Stimulated activated CD8-positive, alpha-beta memory T cell treated with anti-CD3 and anti-CD28 coated beads, Interleukin-4, amount 100 ng/mL, for 4 hours (primary cell): ENCODE measurements at places on chromosomes 4 and X.

GRCh38 chr4:149121023-149121404 is 678.8 kb upstream of the NR3C2 start:
- no peak for DNase-seq

DNA sequence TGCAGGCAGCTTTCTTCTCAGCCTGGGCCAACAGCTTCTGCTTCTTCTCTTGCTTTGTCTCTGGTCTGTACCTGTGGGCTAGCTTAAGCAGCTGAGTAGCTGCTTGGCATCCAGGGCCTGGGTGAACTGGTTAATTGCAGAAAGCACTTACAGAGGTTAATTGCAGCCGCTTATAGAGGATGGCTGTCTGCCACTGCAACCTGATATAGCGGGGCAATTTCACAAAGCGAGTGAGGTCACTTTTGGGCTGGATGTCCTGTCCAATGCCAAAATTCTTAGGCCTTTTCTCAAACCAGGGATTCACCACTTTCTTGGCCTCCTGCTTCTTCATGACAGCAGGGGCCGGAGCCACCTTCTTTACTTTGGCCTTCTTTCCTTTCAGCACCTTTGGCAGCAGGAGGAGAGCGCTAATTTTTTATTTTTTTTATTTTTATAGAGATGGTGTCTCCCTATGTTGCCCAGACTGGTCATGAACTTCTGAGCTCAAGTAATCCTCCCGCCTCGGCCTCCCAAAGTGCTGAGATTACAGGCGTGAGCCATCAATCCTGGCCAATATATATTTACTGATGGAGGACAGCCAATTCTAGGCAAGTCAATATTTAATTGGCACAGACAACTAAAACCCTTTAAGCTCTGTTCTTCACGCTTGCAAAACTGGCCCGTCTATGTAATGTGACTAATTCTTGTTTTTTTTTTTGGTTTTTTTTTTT is 61.0 kb downstream of the ENOPH1 start:
- no peak for DNase-seq

GRCh38 chr4:180937083-180937482 is 1306.1 kb upstream of the TENM3 start:
- no peak for DNase-seq

DNA sequence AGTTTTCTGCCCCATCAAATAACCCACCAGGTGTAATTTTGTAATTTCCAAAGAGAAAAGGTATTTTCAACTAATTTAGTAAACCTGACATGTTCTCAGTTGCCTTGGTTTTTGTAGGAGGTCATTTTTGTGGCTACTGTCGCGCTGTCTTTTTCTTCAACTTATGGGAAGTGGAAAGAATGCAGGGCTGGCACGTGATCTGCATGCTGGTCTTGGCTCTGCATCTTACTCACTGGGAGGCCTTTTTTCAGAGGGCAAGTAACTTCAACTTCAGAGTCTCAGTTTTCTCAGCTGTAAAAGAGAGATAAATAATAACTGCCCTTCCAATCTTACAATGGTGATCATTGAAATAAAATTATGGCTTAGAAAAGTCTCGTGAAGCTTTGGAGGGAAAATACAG is 109.9 kb upstream of the SMIM10 start:
- DNase-seq = no peak

DNA sequence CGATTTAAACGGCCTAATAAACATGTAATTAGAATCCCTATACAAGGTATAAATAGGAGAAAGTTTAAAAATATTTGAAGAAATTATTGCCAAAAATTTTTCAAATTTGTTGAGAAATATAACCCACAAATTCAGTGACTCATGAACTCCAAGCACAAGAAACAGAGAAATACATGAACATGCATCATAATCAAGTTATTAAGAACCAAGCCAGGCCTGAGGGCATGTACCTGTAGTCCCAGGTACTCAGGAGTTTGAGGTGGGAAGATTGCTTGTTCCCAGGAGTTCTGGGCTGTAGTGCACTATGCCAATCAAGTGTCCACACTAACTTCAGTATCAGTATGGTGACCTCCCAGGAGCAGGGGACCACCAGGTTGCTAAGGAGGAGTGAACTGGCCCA is 341.9 kb downstream of the CAMK2D start:
- no peak for DNase-seq

DNA sequence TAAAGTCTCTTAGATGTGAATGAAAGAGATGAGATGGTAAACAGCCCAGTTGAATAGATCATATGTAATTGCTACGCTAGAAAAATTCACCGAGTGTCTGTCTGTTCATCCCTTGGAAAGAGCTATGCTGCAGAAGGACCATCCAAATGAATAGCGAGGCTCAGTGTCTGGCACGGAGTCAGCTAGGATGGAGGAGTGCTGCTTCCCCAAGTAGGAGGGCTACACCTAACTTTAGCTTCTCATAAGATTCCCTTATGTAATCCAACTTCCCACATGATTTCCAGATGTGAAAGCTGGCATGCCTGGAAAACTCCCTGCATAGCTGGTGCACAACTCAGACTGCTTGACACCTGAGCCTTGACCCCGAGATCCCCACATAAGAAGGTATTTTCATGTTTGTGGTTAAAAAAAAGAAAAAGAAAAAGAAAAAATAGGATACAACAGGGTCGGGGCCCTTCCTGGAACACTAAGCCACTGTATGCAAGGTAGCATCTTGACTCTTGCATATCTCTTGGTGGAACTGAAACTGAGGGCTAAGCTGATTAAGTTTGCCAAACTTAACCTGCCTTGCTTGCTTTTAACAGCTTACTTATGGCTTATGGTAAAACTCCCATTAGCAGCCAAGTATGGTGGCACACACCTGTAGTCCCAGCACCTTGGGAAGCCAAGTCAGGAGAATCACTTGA is 82.3 kb downstream of the FREM3 start:
- DNase-seq = no peak

DNA sequence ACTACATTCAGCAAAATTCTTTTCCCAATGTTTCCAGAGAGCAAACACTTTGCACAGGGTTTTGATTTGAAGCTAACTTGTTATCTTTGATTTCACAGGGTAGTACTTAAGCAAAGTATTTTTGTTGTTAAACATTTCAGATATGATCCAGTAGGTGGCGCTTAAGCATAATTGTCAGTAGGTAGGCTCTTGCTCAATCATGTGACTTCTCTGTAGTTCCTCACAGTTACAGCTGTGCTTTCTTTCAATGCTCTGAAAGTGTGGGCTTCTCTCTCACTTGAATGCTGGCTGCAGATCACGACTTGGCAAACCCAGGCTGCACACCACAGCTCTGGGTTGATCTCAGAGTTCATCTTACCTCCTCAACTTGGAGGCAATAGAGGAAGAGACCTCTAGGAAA is 1016.5 kb downstream of the SH3BGRL start:
- no peak for DNase-seq

- no peak for DNase-seq
Observed at GRCh38 chrX:30822068-30822681, 66.9 kb downstream of the TAB3 start.

DNA sequence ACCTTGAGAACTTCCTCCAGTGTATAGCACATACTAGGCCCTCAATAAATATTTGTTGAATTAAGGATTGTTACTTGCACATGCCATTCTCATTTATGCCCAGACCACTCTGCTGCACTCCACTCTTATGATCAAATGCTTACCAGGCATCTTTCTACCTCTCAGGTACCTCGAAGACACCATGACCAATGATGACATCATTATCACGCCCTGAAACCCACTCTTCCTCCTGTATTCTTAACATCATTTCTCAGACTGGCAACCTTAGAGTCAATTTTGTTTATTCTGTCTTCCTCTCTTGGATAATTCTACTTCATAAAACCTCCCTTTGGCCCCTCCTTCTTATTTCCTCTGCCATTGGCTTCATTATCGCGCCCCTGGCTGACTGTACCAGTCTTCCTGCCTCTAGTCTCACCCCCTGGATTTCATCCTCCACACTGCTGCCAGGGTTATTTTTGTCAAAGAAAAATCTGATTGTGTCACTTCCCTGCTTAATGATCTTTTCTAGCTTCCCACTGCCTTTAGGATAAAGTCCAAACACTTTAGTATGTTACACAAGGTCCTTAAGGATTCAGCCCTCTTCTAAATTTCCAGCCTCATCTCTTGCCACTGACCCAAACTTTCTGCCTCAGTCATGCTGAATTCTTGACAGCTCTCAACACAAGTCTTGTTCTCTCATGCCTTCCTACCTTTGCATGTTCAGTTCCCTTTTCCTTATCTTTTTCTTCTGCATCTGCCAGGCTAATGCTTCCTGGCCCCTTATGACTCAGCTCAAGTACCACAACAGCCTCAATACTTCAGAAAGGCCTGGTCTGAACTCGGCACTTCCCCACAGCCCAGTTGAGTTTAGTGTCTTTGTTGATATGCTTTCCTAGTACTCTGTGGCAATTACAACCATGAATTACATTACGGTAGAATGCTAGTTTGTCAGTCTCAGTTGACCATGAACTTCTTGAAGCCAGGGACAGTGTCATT is 45.8 kb downstream of the HDAC8 start:
- DNase-seq = no peak

- DNase-seq = no peak
Observed at GRCh38 chrX:31545726-31546125, 473.9 kb upstream of the FTHL17 start.

DNA sequence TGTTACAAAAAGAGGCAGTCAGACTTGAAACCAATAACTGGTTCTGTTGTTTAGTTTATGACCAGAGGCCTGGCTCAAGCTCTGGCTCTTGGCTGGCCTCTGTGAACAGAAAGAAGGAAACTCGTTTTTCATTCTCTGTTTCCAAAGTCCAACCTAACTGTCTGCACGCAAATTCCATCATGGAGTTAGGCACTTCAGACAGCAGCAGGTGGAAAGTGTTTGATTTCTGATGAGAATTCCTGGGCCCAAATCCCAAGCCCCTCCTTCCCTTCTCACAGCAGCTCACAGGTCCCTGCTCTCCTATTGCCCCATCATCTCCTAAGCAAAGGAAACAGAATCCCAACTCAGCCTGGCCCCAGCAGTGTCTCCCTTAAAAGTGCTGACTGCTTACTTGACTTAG is 42.8 kb upstream of the FGF16 start:
- no peak for DNase-seq

GRCh38 chr4:185839770-185840169 is 27.8 kb upstream of the SORBS2 start:
- no peak for DNase-seq

DNA sequence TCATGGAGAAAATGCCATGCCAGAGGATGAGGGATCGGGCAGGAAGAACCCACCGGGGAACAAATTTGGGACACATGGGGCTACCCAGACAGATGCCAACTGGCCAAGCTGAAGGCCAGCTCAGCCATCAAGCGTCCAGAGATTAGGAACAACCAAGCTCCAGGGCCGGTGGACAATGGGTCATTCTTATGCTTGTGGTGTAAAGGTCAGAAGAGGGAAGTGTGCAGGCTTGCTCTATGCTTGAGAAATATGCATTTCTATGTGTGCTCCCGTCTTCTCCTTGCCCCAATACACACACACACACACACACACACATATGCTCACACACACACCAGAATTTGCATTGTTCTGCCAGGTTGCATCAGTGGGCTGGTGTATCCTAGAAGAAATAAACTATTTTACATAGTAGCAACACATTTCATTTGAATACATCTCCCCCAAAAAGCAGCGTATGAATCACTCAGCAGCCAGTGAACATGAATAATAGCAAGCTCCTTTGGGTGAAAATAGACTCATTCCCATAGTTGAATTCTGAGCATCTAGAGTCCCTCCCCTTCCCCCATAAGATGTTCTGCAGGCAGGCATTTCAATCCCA is 201.9 kb upstream of the PPARGC1A start:
- DNase-seq = no peak
